ENCODE measurements at places on chromosomes 11 and 22. TPM values are rescaled to one million over a fixed set of nuclear protein-coding genes. Genes with fewer than 3 reads are reported as not detected.
A peak's percentile ranks its signal among the peaks of the same experiment; 100 is the strongest.

ADAMTS15 gene
- 2.2 TPM for total RNA-seq

TPCN2 gene
- 26.4 TPM for total RNA-seq

PLAAT2 gene
- total RNA-seq = 8.8 TPM

GRCh38 chr11:9160166-9160565 lies 68.8 kb upstream of the SCUBE2 start:
- DNase-seq = no peak

DNA sequence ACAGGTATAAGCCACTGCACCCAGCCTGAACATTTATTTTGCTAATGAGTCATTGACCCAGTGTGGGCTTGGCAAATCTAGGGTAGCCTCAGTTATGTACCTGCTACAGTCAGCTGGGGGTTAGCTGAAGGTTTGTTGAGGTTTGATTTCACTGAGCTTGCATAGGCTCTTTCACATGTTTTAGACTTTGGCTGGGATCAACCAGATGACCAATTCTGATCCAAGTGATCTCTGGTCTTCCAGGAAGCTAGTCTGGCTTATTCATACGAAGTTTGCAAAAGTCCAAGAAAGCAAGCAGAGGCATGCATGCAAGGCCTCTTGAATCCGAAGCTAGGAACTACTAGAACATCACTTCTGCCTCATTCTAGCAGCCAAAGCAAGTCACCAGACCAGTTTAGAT lies 21.0 kb downstream of the SERPING1 start:
- no peak for DNase-seq

DNA sequence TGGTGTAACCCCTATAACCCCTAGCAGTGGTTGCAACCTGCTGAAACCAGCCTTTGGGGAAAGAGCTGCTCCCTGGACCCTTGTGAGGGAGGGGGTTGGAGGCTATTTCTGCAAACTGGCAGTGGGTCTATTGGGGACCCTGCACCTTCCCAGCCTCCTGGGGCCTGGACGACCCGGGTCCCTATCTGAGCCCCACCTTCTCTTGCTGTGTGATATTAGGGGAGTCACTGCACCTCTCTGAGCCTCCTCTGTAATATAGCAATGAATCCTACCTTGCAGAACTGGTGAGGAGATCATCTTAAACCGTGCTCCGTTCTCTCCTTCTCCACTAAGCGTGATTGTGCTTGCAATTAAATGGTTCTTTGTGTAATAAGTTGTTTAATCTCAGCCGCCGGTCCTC lies 24.0 kb upstream of the MPPED1 start:
- no peak for DNase-seq

- DNase-seq = peak; percentile 6
Measured at GRCh38 chr11:102924851-102925380, 30.6 kb downstream of the MMP13 start.

EMID1 gene
- 3.1 TPM for total RNA-seq

MED17 gene
- 26.9 TPM for total RNA-seq

GRCh38 chr11:90329043-90329442 lies 106.2 kb upstream of the CHORDC1 start:
- DNase-seq = no peak

DNA sequence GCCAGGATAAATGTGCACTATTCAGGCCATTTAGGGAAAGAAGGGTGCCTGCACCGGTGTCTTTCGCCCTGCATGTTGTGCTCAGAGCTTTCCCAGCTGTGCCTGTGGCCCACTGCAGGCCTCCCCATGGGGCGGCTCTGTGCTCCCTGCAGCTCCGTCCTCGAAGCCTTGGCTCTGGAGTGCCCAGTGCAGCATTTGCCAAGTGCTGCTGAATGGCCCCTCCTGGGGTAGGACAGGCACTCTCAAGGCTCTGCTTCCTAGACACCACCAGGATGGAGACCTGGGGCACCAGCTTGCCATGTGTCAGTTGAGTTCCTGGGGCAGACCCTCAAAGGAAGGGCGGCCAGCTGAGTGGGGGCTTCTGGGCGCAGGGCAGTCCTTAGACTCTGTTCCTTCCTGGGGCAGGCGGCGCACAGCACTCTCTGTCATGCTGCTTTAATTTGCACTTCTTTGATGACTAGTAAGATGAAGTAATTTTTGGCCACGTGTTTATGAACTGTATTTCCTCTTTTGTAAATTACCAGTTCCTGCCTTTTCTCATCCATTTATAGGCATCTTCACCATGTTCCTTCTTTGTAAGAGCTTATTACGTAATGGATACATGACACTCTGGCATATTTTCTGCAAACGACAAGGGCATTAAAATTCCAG lies 32.1 kb upstream of the GNB1L start:
- no peak for DNase-seq

GRCh38 chr11:41245184-41245583 lies 214.3 kb downstream of the LRRC4C start:
- no peak for DNase-seq

MMP3 gene
- total RNA-seq = not detected

DNA sequence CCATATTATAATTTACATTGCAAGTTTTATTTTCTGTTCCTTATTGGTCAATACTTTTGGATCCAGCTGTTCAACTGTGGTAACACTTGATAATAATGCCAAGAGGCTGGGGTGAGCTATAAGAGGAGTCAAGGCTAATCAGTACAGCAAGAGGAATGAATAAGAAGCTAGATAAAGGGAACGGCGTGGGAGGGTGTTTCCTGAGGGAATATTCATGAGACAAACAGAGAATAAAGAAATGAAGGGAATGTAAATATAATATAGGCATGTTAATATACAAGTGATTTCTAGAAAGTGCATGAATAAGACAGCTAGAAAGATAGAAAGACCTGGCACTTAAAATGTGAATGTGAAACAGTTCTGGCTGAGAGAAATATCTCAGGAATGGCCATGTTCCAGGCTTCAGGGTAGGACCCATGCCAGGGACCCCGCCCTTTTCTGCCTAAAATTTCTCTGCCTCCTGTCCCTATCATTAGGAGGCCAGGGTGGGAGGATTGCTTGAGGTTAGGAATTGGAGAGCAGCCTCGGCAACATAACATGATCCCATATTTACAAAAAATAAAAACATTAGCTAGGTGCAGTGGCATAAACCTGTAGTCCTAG lies 3.9 kb downstream of the OR51B4 start:
- no peak for DNase-seq

MADD gene
- total RNA-seq = 65.9 TPM

DNA sequence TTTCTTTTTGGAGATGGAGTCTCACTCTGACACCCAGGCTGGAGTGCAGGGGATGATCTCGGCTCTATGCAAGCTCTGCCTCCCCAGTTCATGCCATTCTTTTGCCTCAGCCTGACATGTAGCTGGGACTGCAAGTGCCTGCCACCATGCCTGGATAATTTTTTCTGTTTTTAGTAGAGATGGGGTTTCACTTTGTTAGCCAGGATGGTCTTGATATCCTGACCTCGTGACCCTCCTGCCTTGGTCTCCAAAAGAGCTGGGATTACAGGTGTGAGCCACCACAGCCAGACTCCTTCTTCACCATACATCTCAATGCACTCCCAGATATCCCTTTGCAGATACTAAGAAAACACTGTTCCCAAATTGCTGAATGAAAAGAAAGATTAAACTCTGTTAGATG lies 224.3 kb downstream of the OR4A5 start:
- no peak for DNase-seq

TPBGL gene
- total RNA-seq = not detected

GRCh38 chr11:67302571-67303131 lies 679 bp upstream of the SSH3 start:
- DNase-seq = peak; percentile 68

DNA sequence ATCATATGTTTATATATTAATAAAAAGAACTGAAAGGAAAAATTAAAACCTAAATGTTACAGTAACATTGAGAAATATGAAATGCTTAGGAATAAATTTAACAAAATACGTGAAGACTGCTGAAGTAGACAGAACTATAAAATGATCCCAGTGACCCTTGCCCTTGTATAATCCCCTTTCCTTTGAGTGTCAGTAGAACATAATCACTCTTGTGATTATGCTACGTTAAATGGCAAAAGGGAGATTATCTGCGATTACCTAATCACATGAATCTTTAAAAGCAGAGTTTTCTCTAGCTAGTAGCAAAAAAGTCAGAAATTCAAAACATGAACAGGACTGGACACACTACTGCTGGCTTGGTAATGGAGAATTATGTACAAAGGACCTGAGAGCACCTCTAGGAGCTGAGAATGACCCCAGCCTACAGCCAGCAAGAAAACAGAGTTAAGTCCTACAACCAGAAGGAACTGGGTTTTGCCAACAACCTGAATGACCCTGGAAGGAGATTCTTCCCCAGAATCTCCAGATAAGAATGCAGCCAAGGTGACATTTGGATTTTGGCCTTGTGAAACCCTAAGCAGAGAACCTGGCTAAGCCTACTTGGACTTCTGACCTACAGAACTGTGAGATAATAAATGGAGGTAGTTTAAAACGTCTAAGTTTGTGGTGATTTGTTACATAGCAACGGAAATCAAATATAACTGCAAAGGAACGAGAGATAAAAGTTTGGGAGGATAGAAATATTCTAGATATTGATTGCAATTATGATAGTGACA lies 157.2 kb downstream of the ATG16L2 start:
- no peak for DNase-seq

DNA sequence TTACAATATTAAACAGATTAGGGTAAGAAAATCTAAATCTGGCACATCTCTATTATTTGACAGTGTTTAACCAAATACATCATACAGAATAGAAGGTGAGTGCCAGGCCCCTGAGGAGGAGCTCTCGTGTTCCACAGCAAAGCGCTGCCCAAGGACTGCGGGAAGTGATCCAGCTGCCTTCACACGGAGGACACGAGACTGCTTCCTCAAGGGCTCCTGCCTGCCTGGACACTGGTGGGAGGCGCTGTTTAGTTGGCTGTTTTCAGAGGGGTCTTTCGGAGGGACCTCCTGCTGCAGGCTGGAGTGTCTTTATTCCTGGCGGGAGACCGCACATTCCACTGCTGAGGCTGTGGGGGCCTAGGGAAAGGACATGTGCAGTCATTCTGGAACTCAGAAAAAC lies 71.1 kb downstream of the NCAPD3 start:
- DNase-seq = no peak

GRCh38 chr11:10540546-10540914 lies 457 bp downstream of the RNF141 start:
- DNase-seq = no peak

DNA sequence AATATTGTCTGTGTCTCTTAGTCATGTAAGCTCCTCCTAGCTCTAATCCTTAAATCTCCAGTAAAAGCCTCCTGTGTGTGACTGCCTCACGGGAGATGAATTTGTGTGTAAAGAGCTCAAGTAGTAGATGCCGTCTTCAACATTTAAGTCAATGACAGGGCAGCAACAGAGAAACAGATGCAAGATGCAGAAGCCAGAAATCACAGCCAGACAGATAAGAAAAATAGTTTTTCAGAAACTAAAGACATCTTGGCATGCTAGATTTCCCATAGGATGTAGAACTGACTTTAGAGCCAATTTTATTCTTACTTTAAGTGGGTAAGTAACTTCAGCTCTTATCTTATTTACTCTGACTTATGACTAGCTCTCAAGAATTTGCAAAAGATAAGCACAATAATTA lies 652.8 kb downstream of the KCNA4 start:
- DNase-seq = no peak

GRCh38 chr22:17217179-17217578 lies 2.1 kb downstream of the ADA2 start:
- no peak for DNase-seq

CLP1 gene
- total RNA-seq = 24.2 TPM

- no peak for DNase-seq
Measured at GRCh38 chr11:73856031-73856567, 20.5 kb downstream of the COA4 start.

Measured in PC-9 (cell line).